ENCODE measurements at places on chromosomes 12 and 14. TPM values are rescaled to one million over a fixed set of nuclear protein-coding genes. Genes with fewer than 3 reads are reported as not detected.

LALBA gene
- polyA plus RNA-seq = not detected

ADAM20 gene
- polyA plus RNA-seq = 0.21 TPM

TSHR gene
- polyA plus RNA-seq = 0.36 TPM

SDR9C7 gene
- 0.10 TPM for polyA plus RNA-seq

CDC42BPB gene
- polyA plus RNA-seq = 82.4 TPM

ANO4 gene
- 5.9 TPM for polyA plus RNA-seq

DPY19L2 gene
- polyA plus RNA-seq = 17.0 TPM

RNASE11 gene
- polyA plus RNA-seq = not detected

PTHLH gene
- 4.3 TPM for polyA plus RNA-seq

ERBB3 gene
- 81.2 TPM for polyA plus RNA-seq

MIP gene
- not detected for polyA plus RNA-seq

TAS2R30 gene
- 0.37 TPM for polyA plus RNA-seq

CD9 gene
- 120 TPM for polyA plus RNA-seq

KRT73 gene
- polyA plus RNA-seq = 0.24 TPM

FGD4 gene
- polyA plus RNA-seq = 21.5 TPM

TAS2R9 gene
- not detected for polyA plus RNA-seq

RPL10L gene
- polyA plus RNA-seq = not detected

IFI27 gene
- polyA plus RNA-seq = 20.1 TPM

RABGGTA gene
- 26.4 TPM for polyA plus RNA-seq

VSIG10 gene
- 35.4 TPM for polyA plus RNA-seq

GNB3 gene
- 7.2 TPM for polyA plus RNA-seq

MANSC4 gene
- 0.33 TPM for polyA plus RNA-seq

PCED1B gene
- polyA plus RNA-seq = 1.3 TPM

VWF gene
- polyA plus RNA-seq = 123 TPM

All from left lung (tissue), 14 donors.